ENCODE measurements at places on chromosomes 6 and 20.

DNA sequence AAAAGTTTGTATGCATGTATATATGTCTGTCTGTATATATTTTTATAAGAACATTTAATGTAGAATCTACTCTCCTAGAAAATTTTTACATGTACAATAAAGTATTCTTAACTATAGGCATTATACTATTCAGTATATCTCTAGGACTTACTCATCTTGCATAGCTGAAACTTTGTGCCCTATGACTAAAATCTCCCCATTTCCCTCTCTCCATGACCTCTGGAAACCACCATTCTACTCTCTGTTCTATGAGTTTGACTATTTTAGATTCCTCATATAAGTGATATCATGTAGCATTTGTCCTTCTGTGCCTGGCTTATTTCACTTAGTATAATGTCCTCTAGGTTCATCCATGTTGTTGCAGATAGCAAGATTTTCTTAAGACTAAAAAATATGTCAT is 205.1 kb upstream of the SMLR1 start:
- DNase-seq, result no peak

DNA sequence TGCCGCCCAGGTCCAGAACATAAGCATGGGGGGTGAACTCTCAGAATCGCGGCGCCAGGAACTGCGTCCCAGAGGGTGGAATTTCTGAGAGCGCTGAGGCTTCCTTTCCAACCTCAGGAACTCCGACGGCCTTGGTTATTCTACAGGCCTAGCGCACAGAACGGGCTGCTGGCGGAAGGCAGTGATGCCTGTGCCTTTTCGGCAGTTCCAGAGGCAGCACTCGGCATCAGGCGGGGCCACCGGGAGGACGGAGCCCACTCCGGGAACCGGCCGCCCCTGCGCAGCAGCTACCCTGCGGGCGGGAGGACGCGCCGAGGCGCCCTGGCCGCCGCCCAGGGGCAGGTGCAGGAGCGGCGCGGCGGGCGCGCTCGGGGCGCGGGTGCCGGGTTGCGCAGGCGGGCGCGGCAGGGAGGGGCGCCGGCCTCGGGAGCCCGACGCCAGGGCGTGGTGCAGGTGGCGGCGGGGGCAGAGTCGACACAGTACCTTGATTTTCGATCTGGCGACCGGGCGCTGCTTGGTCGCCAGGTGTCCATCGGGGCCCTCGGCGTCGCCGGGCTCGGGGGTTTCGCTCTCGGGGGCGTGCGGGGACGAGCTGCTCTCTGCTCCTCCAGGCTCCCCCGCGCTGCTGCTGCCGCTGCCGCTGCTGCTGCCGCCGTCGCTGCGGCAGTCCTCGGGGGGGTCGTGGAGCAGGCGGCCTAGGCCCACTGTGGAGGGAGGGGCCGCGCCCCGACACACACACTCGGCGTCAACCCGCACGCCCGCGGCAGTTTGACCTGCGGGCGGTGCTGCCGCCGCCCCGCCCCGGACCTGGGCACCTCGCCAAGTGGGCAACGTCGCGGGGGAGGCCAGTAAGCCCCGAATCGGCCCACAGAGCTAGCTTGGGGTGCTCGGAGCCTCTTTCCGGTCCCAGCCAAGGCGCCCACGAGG is 1.3 kb downstream of the OVOL2 start:
- DNase-seq, result no peak

DNA sequence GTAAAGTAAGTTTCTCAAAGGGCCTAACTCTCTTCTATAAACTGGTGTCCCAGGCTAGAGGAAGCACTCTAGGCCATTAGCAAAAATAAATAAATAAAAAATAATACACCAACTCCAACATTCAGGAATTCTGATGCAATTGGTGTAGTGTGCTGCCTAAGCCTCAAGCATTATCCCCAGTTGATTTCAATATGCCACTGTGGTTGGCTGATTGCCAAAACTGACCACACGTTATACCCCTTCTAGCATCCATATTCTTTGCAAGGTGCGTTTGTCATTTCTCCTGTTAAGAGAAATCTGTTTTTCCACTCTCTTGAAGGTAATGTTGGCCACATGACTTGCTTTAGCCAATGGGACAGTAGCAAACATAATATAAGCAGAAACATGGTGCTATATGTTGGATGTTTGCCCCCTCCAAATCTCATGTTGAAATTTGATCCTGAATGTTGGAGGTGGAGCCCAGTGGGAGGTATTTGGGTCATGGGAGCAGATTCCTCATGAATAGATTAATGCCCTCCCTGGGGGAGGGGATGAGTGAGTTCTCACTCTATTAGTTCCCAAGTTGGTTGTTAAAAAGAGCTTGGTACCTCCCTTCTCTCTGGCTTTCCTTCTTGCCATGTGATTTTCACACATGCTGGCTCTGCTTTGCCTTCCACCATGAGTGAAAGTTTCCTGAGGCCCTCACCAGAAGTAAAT is 71.9 kb upstream of the PLCB4 start:
- no peak for DNase-seq

- peak; percentile 82 for DNase-seq
These were observed 888.8 kb downstream of the QKI start for GRCh38 chr6:164303102-164303964.

- DNase-seq, result peak; percentile 65
These were observed 406.7 kb downstream of the CD83 start for GRCh38 chr6:14524319-14524718.

DNA sequence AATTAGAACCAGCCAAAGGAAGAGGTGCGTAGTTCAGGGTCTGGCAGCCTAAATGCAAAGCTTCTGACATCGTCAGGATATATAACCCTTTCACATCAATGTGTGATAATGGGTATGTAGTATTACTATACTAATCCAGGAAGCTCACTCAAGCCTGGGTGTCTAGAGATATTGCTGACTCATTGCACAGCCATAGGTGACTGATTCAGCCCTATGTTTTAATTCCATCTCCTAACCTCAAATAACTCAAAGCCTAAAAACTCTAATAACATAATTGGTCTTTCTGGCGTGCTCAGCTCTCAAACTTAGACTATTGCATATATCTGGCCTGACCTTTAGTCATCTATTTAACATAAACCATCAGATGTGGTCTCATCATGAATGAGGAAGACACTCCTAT is 658.4 kb downstream of the TBC1D32 start:
- no peak for DNase-seq

DNA sequence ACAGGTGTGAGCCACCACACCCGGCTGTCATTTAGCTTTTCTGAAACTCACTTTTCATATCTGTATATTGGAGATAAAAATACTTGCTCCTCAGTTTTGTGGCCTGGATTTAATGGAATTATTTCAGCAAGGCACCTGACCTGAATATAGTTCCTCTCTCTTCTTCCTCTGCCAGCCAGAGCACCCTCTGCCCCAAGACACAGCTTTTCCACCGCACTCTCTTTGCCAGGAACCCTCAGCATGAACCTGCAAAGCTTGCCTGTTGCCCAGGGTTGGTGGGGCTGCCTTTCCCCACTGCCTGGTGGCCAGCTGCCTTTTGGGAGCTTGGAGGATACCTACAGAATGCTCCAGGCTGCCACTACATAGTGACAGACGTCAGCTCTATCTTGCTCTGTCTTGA is 3.1 kb downstream of the GTSF1L start:
- DNase-seq, result no peak

GRCh38 chr6:121338366-121338765 is 4.1 kb upstream of the TBC1D32 start:
- peak; percentile 71 for DNase-seq

GRCh38 chr6:134477991-134478635 is 160.2 kb upstream of the SGK1 start:
- no peak for DNase-seq

DNA sequence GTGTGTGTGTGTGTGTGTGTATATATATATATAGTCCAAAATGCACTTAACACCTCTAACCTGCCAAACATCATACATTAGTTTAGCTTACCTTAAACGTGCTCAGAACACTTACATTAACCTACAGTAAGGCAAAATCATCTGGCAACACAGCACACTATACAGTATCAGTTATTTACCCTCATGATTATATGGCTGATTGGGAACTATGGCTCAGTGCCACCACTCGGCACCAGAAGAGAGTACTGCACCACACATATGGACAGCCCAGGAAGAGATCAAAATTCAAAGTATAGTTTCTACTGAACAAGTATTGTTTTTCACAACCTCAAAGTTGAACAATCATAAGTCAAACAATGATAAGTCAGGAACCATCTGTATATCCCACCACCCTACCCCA is 59.8 kb downstream of the FAXC start:
- DNase-seq, result no peak

- DNase-seq, result peak; percentile 22
These were observed 29.9 kb downstream of the SGK1 start for GRCh38 chr6:134287859-134288537.

GRCh38 chr6:88074791-88075190 is 27.1 kb downstream of the SPACA1 start:
- no peak for DNase-seq

- DNase-seq, result no peak
These were observed 3.1 kb upstream of the ZNF831 start for GRCh38 chr20:59160389-59161115.

GRCh38 chr6:125356884-125357283 is 55.1 kb upstream of the HDDC2 start:
- DNase-seq, result no peak

DNA sequence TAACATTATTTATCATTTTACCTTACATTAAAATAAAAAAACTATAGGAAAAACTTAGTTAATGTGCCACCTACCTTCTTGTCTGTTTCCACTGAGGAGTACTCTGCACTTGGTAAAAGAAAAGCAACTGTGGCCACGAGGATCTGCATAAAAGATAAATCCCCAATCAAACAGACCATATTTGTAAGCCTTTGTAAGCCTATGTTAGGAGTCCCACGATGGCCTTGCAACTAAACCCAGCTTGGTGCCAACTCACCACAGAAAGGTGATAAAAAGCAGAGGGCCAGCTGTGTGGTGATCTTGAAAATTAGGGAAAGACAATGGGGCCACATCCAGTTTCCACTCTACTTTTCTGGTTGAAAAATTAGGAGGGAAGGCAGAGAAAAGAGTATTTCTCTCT is 156.9 kb downstream of the INSM1 start:
- DNase-seq, result no peak

DNA sequence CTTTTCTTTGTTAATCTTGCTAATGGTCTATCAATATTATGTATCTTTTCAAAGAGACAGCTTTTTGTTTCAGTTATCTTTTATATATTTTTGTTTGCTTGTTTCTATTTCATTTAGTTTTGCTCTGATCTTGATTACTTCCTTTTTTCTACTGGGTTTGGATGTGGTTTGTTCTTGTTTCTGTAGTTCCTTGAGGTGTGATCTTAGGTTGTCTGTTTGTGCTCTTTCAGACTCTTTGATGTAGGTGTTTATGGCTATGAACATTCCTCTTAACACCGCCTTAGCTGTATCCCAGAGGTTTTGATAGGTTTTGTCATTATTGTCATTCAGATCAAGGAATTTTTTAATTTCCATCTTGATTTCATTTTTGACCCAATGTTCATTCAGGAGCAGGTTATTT is 26.8 kb upstream of the TNFAIP3 start:
- no peak for DNase-seq

DNA sequence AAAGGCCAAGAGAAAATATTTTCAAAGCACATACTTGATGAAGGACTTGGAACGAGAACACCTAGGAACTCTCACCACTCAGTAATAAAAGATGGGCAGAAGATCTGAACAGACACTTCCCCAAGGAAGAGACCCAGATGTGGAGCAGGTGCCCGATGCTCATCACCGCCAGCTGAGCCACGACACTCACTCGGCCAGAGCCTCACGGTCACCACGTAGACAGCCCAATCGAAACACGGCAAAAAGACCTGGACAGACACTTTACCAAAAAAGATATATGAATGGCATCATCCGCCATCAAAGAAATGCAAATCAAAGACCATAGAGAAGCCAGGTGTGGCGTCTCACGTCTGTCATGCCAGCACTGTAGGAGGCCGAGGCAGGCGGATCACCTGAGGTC is 41.6 kb downstream of the SLC2A4RG start:
- no peak for DNase-seq

DNA sequence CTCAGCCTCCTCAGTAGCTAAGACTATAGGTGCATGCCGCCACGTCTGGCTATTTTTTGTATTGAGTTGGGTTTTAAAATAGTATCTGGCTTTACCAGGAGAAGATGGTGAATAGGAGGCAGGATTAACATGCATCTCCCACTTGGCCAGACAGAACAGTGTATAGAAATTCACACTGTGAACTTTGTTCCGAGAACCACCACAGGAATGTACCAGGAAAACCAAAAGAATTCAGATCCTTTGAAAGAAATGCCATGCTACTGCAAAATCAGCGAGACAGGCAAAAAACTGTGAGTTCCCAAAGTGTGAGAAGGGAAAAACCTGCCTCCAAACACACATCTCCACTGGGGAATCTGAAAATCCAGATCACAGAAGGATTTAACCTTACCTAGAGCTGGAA is 327.6 kb downstream of the NKAIN2 start:
- no peak for DNase-seq

DNA sequence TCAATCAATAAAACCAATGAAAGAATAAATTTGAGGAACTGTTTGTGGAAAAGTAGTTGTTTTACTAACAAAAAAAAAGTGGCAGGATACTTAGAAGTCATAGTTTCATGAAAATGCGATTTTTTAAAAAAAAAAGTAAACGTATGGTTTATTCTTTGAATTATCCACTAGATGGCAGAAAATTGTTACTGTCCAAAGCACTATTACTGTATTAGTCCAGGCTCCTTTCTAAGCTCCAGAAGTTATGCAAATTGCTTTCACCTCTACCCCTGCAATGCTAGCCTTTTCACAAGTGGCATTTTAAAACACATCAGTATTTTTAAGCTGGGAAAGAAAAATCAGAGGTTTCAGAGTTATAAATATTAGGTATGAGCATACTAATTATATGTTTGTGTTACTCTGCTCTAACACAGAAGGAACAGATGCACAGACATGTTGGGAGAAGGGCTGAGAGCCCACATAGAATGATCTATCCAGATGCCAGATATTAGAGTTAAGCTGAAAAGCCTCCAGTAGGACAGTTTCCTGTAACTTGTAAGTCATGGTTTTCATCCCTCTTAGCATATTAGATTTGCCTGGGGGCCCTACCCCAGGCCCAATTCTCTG is 63.9 kb downstream of the FHL5 start:
- peak; percentile 36 for DNase-seq

DNA sequence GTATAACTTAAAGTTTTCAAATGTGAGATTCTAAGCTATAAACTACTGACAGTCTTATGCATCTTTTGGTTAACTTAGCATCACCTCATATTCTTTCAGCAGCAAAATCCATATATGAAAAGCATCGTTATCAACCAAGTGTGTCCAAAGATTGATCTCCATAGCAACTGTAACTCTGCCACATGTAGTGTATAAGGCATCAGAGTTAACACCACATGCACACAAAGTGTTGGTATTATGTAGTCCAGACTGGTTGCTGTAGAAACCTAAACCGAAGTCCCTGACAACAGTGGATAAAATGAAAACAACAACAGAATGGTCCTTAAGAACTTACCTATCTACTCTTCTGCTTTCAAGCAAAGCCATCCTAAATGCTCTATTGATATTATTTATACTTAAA is 39.6 kb downstream of the PDSS2 start:
- DNase-seq, result no peak

- no peak for DNase-seq
These were observed 242.7 kb downstream of the CLIC5 start for GRCh38 chr6:45772886-45773495.
